Fibroblast of skin of abdomen (primary cell): ENCODE measurements at places on chromosomes 2 and 18.

DNA sequence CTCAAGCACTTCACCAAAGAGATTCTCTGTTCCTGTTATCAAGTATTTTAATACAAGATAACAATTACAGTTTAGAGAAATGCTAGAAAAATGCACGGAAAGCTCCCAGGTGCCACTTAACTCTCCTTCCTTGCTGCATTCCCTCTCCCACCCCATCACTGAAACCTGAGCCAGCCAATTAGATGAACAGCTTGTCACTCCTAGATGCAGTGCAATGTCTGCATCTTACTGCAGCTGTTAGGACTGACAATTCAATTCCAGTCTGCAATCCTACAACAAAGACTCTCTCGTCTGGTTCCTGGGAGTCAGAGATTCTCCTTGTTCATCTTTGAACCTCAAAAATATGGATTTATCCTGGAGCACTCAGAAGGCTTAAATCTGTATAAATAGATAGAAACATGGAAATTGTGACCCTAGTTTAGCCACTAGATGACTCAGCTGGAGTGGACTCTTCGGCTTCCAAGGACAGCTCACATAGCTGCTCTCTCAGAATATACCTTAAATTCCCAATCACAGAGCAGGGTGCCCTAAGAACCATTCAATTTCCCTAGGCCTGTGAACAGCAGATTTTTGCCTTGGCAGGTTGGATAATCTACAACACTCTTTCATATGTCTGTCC lies 311.1 kb downstream of the NRXN1 start:
- DNase-seq = no peak

DNA sequence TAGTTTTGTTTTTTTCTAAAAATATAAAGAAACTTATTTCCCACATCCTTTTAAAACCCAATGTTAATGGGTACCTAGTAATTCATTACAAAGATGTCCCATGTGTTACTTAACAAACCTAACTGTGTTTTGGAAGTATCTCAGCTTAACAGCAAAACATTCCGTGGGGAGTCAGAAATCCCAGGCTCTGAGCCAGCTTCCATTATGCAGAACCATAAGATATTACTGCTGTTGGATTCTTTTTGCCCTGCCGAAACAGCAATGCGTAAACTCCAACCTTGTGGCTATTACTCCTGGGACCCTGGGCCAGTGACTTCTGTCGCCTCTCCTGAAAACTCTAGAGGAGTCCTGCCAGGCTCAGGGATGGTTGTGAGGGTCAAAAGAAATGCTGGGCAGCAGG lies 174.1 kb downstream of the UXS1 start:
- peak; percentile 10 for DNase-seq

- no peak for DNase-seq
Measured at GRCh38 chr2:96926791-96927190, 56.9 kb upstream of the SEMA4C start.

DNA sequence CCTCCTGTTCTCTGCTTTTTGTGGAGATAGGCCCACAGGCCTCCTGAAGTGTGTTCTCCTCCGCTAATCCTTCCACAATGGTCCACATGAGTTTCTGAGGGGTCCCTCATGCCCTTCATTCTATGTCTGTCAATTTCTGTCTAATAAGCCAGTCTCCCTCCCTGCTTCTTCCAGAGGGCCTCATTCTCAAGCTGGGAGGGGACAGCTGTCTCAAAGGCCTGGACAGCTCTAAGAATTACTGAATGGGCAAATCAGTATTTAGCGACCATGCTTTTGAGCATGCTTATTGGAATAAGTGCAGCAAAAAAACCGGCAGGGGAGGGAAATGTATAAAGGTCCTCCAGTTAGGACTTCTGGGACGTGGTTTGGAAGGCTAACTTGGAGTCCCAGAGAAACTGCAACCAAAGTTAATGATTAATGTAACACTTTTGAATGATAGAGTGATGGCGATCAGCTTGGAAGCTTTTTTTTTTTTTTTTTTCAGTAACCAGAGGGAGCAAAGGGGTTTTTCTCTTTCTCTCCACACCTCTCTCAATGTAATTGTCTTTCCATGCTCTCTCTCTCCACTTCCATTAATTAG lies 890.7 kb upstream of the POU3F3 start:
- no peak for DNase-seq

DNA sequence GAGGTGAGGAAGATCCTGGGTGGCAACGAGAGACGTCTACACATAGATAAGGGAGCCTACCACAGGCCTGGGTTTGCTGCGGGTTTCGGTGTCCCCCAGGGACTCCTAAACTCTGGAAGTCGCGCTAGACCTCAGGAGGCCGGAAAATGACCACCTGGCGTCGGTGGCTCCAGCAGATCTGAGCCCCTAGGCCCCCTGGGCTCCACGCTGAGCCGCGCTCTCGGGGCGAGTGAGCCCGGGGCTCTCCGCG lies 987 bp upstream of the DLX1 start:
- no peak for DNase-seq

DNA sequence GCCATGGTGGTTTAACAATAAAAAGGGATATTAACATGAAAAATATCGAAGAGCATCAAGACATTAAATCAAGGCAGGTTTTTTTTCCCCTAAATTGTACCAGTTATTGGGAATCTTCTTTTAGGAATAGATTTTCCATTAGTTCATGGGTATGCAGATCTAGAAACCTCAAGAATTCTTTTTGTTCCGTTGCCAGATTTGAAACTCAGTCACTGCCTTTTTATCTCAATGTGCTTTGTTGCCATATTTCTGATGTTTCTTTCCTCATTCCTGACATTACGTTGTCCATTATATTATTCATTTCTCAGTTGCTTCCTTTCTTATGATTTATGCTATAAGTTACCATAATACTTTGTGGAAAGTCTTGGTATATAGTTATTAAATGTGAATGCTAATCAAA lies 162.2 kb downstream of the CD226 start:
- DNase-seq = peak; percentile 57

DNA sequence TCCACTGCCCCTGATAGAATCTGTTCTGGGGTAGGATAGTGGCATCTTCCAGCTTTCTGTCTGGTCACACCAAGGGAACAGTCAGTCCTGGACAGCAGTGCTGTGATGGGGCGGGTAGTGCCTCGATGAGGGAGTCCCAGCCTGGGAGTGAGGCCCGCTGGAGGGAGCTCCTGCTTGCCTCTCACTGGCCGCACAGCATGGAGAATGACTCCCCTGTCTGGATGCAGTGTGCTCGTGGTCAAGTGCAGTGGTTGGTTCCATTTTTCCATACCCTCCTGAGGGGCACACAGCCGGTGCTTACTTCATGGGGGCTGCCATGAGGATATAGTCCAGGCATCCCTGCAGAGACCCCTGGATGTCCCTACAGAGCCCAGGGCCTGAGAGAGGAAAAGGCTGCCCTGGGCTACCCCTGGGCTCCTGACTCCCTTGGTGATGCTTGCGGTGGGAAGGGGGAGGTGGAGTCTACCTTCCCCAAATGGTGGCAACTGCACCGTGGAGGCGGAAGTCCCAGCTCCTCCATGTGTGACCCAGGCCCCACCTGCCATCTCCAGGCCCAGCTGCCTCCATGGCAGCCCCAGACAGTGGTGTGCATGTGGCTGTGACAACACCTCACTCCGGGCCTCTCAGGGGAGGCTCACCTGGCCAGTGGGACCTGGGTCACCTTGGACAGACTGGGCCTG lies 212.5 kb downstream of the GLI2 start:
- no peak for DNase-seq

GRCh38 chr2:148483665-148484064 lies 160.9 kb upstream of the EPC2 start:
- peak; percentile 10 for DNase-seq

DNA sequence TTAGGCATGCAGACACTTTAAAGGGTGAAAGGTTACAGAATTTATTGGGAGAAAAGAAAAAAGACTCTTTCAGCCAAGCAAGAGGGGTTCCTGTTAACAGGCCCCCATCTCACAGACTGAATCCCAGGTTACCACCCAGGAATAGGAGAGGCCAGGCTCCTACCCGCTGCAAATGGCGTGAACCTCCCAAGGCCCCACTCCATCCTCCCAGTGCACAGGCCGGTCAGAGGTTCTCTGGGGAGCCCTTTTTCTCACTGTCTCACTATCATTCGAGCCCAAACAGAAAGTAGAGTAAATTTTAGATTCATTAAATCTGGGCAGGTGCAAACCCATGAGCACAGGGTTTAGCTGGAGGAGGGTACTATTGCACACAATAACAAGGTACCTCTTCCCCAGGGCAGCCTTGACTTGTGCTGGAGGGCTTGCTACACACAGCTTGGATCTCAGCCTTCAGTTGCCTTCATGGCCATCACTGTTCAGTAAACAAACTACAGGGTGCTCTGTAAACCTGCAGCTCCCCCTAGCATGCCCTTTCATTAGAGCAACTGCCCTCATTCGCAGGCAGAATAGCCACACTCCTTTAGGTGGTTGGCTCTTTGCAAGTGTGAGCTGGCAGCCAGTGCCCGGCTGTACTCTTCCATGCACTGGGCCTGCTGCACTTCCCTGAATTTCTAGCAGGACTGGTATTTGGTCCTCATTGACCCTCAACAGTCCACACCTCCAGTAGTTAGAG lies 7.3 kb upstream of the PLEK start:
- peak; percentile 24 for DNase-seq

- DNase-seq = no peak
Measured at GRCh38 chr2:43085505-43085904, 140.9 kb downstream of the ZFP36L2 start.

DNA sequence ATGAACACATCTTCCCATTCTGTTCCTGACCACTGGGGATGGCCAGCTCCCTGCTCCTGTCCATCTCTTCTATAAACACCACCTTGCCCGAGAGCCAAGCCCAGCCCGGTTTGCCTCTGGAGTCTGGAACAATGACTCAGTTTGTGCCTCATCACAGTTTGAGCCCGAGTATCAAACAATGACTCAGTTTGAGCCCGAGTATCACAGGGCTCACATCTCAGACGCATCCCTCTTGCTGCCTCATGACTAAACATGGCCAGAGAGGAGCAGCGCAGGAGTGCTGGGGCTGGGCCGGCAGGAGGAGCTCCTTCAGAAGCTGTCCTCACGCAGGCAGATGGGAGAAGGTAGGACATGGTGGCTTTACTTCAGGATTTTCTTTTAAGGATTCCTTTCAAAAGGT lies 68.7 kb downstream of the PXDN start:
- DNase-seq = peak; percentile 94

DNA sequence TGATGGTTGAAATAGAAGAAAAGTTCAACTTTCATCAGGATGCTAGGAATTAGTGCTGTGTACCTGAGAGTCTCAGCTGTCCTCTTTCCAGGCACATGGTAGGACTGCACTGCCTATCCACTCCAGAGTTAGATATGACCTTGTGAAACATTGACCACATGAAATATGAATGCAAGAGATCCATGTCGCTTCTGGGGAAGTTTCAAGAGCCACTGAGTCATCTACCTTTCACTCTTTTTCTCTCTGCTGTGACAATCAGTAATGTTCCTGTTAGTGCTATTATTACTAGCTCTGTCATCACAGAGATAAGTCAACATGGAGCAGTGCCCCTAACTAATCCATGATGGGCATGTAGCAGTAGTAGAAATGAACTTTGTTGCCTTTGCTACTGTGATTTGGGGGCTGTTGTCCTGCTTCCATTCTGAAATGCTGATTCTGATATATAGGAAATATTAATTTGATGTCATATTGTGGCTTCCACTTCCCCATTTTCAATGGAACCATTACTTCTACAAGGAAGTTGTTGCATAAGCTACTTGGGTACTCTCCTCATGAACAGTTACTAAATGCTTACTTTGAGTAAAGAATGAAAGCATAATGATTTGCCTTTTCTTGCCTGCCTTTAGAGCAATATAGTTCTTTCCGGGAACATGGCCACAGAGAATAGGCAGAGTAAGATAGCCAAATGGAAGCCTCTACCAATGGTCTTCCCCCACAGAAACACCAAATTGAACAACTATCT lies 192.8 kb upstream of the ZNF521 start:
- no peak for DNase-seq

DNA sequence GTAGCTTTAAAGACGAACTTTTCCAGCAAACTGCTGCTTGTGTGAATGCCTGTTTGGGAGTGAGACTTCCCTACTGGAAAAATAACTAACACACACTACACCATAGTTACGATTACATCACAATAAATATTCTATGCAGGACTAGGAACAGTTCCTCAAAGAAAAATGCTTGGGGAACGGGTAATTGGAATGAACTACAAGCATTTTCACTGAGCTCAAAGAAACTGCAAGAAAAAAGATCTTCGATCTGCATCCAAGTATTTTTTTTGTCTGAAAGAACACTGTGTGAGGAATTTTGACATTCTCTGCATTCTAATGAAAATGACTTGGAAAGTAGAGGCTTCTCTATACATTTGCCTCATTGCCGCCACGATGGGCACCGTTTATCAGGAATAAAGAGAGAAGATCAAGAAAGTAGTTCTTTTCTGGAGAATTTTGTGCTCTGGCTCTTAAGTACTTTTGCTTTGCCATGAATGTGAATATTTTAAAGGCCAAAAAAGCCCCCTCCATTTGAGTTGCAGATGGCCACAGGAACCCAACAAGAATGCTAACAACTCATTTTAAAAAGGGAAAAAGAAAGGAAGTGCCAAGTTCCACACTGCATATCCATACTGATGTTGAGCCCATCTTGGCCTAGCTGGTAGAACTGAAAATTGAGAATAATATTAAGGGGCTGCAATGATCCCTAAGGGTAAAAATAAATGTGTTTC lies 13.6 kb downstream of the LYPD1 start:
- DNase-seq = no peak

- no peak for DNase-seq
Measured at GRCh38 chr2:111145103-111145760, 24.5 kb downstream of the BCL2L11 start.

DNA sequence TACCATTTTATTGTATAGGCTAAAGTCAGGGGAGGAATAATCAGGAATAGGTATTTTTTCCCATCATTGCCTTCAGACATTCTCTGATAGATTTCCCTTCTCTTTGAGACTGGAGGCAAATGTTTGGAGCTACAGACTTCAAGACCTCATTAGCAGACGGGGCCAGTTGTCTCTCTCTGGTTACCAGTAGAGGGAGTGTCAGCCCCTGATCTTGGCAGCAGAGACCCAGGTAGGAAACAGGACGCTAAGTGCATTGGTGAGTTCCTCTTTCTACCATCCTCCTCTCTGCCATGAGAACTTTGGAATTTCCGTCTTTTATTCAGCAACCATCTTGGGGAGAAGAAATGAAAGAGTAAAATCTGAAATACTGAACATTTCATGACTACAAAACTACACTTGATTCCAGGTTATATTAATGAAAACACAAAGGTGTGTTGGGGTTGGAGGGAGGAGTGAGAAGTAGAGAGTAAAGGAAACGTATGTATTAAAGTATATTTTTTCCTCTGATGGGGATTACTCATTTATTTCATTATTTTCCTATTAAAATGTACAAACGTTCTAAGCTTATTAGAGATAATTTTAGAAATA lies 186.2 kb upstream of the GCFC2 start:
- DNase-seq = no peak

DNA sequence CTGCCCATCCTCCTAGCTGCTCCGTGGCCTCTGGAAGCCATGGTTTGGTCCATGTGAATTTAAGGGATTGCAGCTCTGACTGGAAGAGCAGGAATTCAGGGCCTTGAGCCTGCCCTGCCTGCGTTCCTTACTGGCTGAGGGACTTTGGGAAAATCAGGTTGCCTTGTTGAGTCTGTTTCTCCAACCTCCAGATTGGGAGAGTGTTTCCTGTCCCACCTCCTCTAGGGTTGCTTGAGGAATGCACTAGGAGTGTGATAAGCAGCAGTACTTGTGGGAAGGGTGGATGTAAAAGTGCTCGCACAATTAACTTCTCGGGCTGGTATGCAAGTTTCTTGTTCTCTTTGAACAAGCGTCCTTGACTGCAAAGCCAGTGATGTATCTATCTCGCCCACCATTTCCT lies 84.4 kb upstream of the YWHAQ start:
- no peak for DNase-seq
